ENCODE measurements at places on chromosomes 7 and 10. TPM values are rescaled to one million over a fixed set of nuclear protein-coding genes. Genes with fewer than 3 reads are reported as not detected.
A peak's percentile ranks its signal among the peaks of the same experiment; 100 is the strongest.

DNA sequence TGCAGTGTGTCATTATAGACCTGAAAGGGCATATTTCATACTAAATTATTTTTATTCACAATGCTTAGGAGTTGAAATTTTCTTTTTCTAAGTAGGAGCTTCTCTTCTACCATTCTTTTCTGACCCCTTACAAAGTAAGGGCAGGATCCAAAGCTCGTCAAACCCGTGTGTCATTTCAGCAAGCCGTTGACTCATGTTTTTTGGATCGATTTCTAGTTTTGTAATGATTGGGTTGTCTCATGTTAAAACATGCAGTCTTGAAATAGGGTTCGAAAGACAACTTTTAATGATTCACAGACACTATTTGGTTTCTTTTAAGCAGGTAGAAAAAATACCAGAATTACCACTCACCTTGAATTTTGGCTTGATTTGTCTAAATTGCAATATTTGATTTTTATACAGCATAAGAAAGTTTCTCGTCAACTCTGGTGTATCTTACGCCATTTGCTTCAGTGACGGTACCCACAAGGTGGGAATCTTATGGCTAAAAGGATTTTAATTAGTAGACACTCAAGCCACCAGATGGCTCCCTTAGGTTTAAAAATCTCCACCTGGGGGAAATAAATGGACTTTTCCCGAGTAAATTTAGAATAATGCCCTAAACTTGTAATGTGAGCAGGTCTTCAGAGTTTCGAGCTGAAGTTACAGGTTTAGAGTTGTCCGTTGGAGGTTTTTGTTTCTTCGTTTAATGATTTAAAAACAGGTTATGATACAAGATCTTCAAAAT is 283.4 kb downstream of the CCDC3 start:
- DNase-seq: no peak

- no peak for DNase-seq
Observed at GRCh38 chr10:112880633-112881530, 69.2 kb upstream of the TCF7L2 start.

- no peak for DNase-seq
Observed at GRCh38 chr10:61840403-61840802, 61.1 kb upstream of the ARID5B start.

- DNase-seq: no peak
Observed at GRCh38 chr10:6345404-6345803, 142.7 kb downstream of the PFKFB3 start.

- DNase-seq: no peak
Observed at GRCh38 chr7:96418581-96418980, 96.7 kb upstream of the SLC25A13 start.

GRCh38 chr10:137031-137430 is 1.8 kb downstream of the ZMYND11 start:
- peak; percentile 37 for DNase-seq

DNA sequence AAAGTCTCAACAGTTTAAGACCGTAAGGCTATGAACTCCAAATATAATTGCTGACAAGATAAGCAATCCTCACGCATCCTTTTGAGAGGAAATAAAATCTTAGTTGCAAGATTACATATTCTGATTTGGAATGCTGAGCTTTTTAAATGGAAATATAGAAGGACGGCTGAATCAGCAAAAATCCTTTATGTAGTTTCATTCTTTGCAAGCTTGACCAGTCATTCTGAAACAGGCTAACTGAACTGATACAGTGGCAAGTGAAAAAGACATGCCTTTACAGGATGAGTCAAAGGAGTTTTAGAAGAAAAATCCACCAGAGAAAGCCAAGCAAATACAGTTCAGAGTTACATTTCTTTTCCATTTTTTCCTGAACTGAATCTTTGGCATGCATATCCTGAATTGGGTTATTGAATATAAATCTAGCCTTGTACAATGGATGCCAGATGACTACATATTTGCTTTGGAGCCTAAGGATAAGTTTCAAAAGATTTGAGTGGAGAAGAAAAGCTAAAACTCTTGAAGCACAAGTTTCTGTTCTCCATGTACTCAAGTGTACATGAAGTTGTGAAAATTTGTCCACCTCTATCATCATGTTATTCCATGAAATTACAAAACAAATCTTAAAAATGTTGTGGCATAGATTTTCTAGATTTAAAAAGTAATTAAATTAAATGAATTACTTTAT is 4.4 kb downstream of the VIM start:
- no peak for DNase-seq

DNA sequence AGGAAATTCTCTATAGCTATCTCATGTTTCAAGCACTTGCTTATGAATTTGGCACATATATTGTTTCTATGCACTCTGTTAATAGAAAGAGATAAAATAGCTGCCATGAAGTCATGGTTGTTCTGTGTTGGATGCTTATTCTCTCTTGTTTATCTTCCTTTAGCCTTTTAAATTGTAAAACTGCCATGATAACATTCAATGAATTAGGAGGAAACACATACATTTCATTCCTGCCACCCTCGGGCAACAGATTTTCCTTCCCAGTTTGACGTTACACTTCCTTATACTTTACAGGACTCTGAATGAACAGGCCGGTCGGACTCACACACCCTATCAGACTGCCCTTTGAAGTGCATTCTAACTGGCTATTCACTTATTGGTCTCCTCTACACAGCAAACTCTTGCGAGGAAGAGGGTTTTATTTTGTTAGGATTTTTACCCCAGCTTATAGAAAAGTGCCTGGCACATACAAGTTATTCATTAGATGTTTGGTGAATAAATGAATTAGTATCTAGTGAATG is 65.7 kb upstream of the FERD3L start:
- DNase-seq: no peak

DNA sequence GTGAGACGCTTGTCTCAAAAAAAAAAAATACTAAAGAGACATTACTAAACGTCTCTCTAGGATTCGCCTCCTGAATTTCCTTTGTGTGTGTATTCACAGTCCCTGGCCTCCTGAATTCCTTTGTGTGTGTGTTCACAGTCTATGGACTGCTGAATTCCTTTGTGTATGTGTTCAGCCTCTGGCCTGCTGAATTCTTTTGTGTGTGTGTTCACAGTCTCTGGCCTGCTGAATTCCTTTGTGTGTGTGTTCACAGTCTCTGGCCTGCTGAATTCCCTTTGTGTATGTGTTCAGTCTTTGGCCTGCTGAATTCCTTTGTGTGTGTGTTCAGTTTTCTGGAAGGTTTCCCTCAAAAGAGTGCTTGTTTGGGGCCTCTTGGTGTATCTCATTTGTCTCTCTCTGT is 8.2 kb downstream of the BMS1 start:
- no peak for DNase-seq

GRM3 gene
- not detected for total RNA-seq

OGDHL gene
- total RNA-seq: not detected

ADRB1 gene
- total RNA-seq: 0.13 TPM

CPA5 gene
- 0.06 TPM for total RNA-seq

OR2A25 gene
- total RNA-seq: not detected

All from LHCN-M2 (cell line).